Epithelial cell of proximal tubule (primary cell): ENCODE measurements at places on chromosomes 2 and 18. TPM values are rescaled to one million over a fixed set of nuclear protein-coding genes. Genes with fewer than 3 reads are reported as not detected.

Gene SKOR2
- not detected in 2 replicates for total RNA-seq

Gene ACKR3
- not detected in 2 replicates for total RNA-seq

Gene SLC38A11
- 0.17 TPM in 1 of 2 replicates, not detected in the other for total RNA-seq

Gene LONRF2
- total RNA-seq, result 0.43 and 1.3 TPM in 2 replicates

Gene PPIL3
- 28.6 and 36.6 TPM in 2 replicates for total RNA-seq

Gene HOXD10
- total RNA-seq, result 14.3 and 18.8 TPM in 2 replicates

Gene ST8SIA3
- total RNA-seq, result not detected in 2 replicates

Gene CNTNAP5
- not detected in 2 replicates for total RNA-seq

Gene ARHGAP15
- not detected in 2 replicates for total RNA-seq

Gene DTYMK
- total RNA-seq, result 102 and 128 TPM in 2 replicates

Gene MOB4
- 36.3 and 44.1 TPM in 2 replicates for total RNA-seq

Gene BBS5
- 3.6 and 4.3 TPM in 2 replicates for total RNA-seq

Gene ANKRD62
- not detected in 2 replicates for total RNA-seq

Gene TANK
- total RNA-seq, result 25.8 and 34.1 TPM in 2 replicates

Gene CXCR4
- total RNA-seq, result 0.17 and 0.36 TPM in 2 replicates

Gene RIT2
- not detected in 2 replicates for total RNA-seq

Gene TNS1
- total RNA-seq, result 4.3 and 25.1 TPM in 2 replicates

Gene CGREF1
- total RNA-seq, result 1.0 and 2.3 TPM in 2 replicates

Gene DYNAP
- not detected in 2 replicates for total RNA-seq

Gene SPATA3
- total RNA-seq, result not detected in 2 replicates

Gene CHST10
- total RNA-seq, result 8.8 and 18.1 TPM in 2 replicates

Gene NPHP1
- total RNA-seq, result 3.1 and 5.3 TPM in 2 replicates

Gene IL18RAP
- 0.35 TPM in 1 of 2 replicates, not detected in the other for total RNA-seq

Gene AAMP
- 119 and 173 TPM in 2 replicates for total RNA-seq

Gene ELOA2
- total RNA-seq, result not detected in 2 replicates

Gene MERTK
- total RNA-seq, result 4.3 and 8.7 TPM in 2 replicates

Gene PARD6G
- total RNA-seq, result 3.0 and 3.6 TPM in 2 replicates

Gene GAL3ST2
- 0.22 TPM in 1 of 2 replicates, not detected in the other for total RNA-seq

Gene PPP1CB
- 157 and 173 TPM in 2 replicates for total RNA-seq

Gene SLC19A3
- total RNA-seq, result 0.17 and 0.29 TPM in 2 replicates

Gene BCL11A
- total RNA-seq, result 3.5 and 4.4 TPM in 2 replicates

Gene VWC2L
- not detected in 2 replicates for total RNA-seq

Gene SERPINB13
- not detected in 2 replicates for total RNA-seq

Gene DRC1
- total RNA-seq, result not detected in 2 replicates

Gene RESP18
- total RNA-seq, result not detected in 2 replicates

Gene MORN2
- 12.2 and 28.4 TPM in 2 replicates for total RNA-seq

Gene IL1F10
- total RNA-seq, result not detected in 2 replicates

Gene ME2
- total RNA-seq, result 57.4 and 60.4 TPM in 2 replicates

Gene DTNB
- 4.8 and 5.6 TPM in 2 replicates for total RNA-seq

Gene SH2D6
- not detected in 2 replicates for total RNA-seq

Gene SEPTIN10
- 64.0 and 80.6 TPM in 2 replicates for total RNA-seq

Gene POTEI
- not detected in 2 replicates for total RNA-seq

Gene ASB18
- total RNA-seq, result not detected in 2 replicates

Gene GALNT5
- 1.1 and 2.0 TPM in 2 replicates for total RNA-seq

Gene EMILIN1
- 0.80 and 2.1 TPM in 2 replicates for total RNA-seq

Gene DUSP19
- total RNA-seq, result 0.17 and 0.51 TPM in 2 replicates

Gene GRHL1
- 3.9 and 6.8 TPM in 2 replicates for total RNA-seq

Gene GMPPA
- total RNA-seq, result 27.2 and 35.3 TPM in 2 replicates

Gene TTC39C
- 11.2 and 26.0 TPM in 2 replicates for total RNA-seq

Gene SLC9A4
- 0.36 and 0.40 TPM in 2 replicates for total RNA-seq

Gene HAT1
- total RNA-seq, result 68.9 and 71.5 TPM in 2 replicates

Gene RAX
- not detected in 2 replicates for total RNA-seq

Gene EDAR
- 0.65 and 1.0 TPM in 2 replicates for total RNA-seq

Gene MEP1B
- not detected in 2 replicates for total RNA-seq

Gene SCN7A
- 0.36 and 1.3 TPM in 2 replicates for total RNA-seq

Gene SH3BP4
- 64.0 and 67.6 TPM in 2 replicates for total RNA-seq

Gene TEKT4
- total RNA-seq, result not detected in 2 replicates
